ENCODE measurements at places on chromosomes 7 and 10.

GRCh38 chr10:48900371-48900801 lies 39.3 kb downstream of the LRRC18 start:
- DNase-seq, result no peak

DNA sequence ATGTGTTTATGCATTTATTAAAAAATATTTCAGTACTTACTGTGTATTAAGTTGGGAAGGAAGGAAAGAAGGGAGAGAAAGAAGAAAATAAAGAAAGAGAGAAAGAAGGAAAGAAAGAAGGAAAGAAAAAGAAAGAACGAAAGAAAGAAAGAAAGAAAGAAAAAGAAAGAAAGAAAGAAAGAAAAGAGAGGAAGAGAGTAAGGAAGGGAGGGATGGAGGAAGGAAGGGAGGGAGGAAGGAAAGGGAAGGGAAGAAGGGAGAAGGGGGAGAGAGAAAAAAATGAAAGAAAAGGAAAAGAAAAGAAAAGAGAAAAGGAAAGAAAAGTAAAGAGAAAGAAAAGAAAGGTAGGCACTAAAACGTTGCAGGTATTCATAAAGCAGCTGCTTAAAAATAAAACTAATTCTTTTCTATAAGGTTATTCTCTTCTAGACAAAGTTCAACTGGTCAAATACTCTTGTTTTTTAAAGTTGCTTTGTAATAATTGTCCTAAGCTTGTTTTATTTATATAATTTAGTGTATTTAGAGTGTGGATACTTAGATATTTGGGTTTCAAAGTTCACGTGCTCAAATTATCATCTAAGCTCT lies 703.3 kb upstream of the LRRTM3 start:
- no peak for DNase-seq

DNA sequence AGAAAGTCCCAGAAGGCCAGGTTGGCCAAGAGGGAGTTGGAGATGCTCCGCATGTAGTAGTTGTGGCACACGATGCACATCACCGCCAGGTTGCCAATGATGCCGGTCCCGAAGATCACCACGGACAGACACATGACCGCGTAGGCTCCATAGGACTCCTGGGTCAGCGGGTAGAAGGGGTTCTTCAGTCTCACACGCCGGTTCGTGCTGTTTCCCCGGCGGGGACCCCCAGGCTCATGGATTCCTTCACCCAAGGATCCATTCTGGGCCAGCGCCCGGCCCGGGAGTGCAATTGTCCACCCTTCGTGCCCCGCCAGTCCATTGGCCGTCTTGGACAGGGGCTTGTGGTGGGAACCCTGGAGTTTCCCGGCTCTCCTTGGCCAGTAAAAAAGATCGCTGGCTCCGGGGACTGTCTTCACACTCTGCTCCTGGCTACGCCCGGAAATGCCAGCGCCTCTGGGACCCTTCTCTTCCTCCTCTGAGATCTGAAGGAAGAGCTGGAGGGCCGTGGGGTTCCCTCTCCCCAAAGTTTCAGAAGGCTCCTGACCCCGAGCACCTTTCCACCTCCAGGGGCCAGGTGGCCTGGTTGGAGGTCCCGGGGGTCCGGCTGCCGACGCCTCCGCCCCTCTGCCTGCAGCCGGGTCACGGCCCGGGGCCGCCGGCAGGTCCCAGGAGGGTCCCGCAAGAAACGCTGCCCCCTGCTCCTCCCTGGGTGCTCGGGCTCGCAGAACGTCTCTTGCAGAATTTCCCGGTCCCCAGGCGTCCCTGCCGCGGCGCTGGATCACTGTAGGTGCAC lies 1.3 kb downstream of the GPR37 start:
- no peak for DNase-seq

GRCh38 chr7:51244053-51244452 lies 72.6 kb downstream of the COBL start:
- no peak for DNase-seq

- no peak for DNase-seq
These were observed 350.2 kb upstream of the SHH start for GRCh38 chr7:156162451-156162850.

DNA sequence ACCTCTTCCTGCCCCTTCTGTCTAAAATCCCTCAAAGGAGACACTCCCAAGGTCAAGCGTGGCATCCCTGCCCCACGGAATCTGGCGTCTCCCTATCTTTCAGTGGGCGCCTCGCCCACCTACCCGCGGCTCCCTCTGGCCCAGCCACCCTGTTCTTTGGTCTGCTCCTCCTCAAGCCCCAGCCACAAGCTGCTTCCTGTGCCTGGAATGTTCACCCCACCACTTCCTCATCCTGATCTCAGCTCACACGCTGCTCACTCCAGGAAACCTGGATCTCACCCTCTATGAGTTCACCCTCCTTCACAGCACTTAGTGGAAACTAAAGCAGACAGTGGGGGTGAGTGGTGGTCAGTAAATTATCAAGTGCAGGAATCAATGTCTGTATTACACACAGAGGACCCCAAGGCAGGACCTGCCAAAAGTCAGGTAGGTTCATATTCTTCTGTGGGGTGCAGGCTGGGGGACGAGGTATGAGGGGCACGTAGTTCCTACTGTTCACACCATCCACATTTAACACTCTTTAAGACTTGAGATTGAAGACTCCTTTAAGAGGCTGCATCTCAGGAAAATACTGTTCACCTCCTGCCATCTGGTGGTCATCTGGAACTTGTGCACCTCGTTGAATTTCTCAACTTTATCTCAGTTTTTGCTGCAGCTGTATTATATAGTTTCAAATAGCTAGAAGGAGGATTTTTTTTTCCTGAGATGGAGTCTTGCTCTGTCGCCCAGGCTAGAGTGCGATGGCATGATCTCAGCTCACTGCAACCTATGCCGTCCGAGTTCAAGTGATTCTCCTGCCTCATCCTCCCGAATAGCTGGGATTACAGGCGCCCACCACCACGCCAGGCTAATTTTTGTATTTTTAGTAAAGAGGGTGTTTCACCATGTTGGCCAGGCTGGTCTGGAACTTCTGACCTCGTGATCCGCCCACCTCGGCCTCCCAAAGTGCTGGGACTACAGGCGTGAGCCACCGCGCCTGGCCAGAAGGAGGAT lies 166.6 kb downstream of the ARHGAP21 start:
- no peak for DNase-seq

DNA sequence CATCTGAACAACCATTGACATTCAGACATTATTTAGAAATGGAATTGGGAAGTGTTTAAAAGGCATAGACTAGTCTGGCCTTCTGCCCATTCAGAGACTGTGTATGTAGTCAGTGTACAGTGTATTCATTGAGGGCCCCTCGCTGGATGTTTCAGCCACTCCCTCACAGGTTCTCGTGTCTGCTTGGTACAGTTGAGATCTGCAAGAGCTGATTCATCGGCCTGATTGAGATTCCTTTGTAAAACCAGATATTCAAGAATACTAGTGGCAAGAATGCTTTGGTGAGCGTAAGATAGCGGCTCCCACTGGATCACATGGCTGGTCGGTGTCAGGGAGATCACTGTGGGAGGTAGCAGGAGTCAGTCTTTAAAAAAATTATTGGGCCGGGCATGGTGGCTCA lies 119.5 kb downstream of the TCF7L2 start:
- no peak for DNase-seq

DNA sequence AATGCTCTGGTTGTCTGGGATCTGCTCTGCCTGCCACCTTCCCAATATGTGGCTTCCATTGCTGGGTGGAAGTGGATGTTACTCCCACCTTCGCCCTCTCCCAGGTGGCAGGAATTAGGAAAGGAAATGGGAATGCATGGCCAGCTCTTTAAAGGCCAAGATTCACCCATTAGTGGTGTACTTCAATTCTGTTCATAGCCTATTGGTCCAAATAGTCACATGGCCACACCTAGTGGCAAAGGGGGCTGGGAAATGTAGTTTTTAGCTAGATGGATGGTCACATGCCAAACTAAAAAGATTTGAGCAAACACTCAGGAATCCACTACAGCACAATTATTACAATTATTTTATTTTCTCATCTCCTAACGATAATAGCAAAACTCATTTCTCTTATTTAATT lies 135.1 kb downstream of the NPY start:
- DNase-seq, result no peak

- no peak for DNase-seq
These were observed 25.2 kb downstream of the HIPK2 start for GRCh38 chr7:139752604-139753003.

DNA sequence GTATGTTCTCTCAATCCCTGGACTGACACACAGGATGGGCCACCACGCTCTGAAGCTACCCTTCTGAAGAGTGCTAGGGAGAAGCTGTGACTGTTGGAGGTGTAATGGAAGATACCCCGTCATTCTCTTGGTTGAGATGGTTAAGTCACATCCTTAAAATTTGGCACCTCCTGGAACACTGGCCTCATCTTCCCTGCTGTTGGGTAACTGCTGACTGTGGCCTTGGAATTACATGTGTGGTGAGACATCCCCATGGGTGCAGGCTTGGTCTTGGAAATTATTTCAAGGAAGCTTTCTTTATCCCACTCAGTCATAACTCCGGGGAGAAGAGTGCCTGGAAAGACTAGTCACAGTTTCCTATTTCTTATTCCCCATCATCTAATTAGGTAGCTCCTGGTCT lies 62.0 kb downstream of the LRMDA start:
- DNase-seq, result no peak

DNA sequence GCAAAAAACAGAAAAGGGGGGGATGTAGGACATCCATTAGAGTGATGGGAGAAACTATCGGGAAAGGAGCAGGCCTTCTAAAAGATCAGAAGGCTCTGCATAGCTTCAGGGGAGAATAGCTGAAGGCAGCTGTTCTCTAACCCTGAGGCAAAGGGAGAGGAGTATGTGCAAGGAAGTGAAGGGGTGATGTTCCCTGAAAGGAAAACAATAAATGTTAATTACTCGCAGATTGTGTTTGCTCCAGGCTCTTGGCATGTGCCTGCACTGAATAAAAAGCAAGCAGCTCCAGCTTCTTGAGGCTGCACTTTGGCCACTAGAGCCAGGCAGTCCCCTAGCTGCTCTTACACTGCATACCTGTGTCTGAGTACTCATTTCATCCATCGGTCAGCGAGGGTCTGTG lies 14.4 kb upstream of the STARD3NL start:
- no peak for DNase-seq
